Activated T-helper 1 cell treated with anti-CD3 and anti-CD28 coated beads, Interleukin-2, amount 50 U/mL, for 16 hours (primary cell): ENCODE measurements at places on chromosomes 5 and 9.

GRCh38 chr5:132207778-132208177, 19.9 kb downstream of the P4HA2 start:
- no peak for DNase-seq

DNA sequence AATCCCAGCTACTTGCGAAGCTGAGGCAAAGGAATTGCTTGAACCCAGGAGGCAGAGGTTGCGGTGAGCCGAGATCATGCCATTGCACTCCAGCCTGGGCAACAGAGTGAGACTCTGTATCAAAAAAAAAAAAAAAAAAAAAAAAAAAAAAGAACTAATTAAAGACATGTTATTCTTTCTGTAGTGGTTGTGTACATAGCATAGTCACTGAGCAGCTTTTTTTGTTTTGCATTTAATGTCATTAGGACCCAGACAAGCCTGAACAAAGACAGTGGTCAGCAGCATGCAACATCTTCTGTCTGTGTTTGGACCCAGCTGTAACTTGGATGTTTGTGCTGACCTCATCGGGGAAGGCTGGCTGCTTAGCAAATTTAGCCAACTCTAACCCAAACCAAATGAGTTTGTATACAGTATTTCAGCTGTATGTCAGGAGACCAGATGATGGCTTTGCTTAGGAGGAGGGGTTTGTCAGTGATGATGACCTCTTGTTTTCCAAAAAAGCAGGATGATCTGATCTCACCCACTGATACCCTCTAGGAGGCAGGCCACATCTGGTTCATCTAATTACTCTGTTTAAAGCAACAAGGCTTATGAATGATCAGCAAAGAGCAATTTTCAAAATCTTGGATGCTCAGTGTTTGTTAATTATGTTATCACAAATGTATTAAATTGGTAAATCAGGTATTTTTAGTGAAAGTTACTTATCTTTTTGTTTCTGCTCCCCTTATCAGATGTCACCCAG, 39.5 kb downstream of the SNCAIP start:
- no peak for DNase-seq

GRCh38 chr5:130110328-130110727, 206.1 kb downstream of the CHSY3 start:
- no peak for DNase-seq

DNA sequence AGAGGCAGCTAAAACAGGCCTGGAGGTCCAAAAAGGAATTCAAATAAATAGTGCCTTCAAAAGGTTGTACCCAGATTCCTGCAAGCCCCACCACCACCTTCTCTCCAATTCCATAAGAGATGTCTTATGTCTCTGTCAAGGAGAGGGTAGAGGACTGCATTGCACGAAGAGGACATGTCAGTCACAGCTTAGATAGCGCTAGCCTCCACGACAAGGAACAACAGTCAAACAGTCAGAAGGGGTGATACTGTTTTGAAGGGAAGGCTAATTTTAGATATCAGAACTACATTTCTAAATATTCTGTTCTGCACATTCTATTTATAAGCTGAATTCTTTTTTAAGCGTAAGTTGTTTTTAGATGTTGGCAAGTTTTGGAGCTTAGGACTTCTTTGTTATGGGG, 34.2 kb downstream of the PLAC8L1 start:
- no peak for DNase-seq

DNA sequence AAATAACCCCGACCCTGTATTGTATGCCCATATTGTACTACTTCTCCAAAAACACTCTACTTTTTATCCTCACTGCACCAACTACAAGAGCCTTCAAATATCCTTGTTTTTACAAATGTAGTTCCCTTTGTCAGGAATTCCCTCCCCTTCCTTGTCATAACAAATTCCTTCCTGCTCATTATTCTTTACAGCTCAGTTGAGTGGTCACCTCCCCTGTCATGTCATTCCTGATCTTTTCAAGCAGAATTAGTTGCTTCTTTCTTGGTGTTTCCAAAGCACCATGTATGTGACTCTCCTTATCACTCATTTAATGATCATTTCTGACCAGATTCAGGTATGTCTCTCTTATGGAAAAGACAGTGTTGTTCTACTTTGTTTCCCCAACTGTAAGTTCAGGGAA, 194.2 kb upstream of the SMC2 start:
- no peak for DNase-seq

DNA sequence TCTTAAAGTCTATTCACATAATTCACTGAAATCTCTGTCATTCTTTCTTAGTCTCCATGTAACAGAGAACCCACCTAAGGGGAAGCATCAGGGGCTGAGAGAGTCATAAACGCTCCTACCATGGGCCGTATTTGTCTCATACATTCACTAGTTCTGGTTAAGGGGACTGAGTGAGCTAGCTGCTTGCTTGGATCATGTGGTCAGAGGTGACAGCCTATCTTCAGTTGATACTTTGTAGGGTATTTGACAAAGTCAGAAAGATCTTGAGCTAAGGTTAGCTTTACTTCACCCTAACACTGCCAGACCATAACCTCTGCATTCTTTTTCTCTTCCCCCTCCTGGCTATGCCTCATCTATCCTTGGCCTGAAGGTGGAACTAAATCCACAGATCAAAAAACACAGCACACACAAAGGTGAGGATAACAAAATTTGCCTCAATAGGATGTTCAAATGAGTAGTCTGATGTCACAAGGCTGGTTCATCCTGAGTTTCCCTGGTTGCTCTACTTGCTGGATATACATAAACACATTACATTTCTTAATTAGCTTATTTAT, 66.5 kb downstream of the MARCHF3 start:
- DNase-seq, result no peak

DNA sequence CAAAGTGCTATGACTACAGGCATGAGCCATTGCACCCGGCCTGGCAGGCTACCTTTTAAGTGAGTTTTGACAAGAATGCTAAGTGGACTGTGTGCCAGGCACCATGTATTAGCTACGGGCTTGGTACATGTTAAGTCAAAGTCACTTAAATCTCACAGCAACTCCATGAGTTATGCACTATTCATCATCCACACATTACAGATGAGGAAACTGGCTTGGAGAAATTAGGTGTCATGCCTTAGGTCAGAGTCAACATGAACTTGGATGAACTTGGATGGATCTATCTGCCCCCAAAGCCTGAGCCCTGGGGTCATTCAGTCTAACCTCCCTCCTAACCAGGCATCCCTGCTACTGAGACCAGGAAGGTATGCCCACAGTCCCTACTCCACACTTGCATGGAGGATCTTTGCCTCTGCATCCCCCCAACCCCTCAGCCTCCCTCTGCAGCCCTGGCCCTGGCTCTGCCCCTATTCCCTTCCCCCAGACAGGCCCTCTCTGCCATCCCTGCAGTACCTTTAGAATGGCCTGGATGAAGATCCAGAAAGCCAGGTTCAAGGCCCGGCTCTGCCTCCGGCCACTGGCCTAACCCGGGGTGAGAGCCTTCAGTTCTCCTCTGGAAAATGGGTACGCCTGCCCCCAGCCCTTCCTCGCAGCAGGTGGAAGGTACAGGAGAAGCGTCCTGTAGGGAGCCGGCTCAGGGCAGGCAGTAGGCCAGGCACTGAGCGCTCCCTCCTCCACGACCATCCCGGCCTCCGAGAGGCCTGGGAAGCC, 685 bp upstream of the ADGRD2 start:
- DNase-seq, result no peak

- DNase-seq, result no peak
These were observed 50.8 kb downstream of the AQP7 start for GRCh38 chr9:33351547-33351946.

DNA sequence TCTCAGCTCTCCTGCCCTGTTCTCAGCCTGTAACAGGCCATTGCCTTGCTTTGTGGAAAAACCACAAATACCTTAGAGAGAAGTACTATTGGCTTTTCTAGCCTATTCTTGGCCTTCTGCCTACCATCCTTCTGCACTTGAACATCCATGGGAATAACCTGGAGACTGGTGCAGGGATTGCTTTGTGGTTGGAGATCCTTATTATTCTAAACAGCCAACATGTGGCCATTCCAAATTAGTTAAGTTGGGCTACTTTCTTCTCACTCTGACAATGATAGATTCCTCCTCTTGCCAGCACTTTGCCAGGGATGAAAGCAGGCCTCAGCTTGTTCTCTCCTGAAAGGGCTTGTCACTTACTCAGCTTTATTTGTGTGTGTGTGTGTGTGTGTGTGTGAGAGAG, 240.4 kb downstream of the GLIS3 start:
- no peak for DNase-seq

DNA sequence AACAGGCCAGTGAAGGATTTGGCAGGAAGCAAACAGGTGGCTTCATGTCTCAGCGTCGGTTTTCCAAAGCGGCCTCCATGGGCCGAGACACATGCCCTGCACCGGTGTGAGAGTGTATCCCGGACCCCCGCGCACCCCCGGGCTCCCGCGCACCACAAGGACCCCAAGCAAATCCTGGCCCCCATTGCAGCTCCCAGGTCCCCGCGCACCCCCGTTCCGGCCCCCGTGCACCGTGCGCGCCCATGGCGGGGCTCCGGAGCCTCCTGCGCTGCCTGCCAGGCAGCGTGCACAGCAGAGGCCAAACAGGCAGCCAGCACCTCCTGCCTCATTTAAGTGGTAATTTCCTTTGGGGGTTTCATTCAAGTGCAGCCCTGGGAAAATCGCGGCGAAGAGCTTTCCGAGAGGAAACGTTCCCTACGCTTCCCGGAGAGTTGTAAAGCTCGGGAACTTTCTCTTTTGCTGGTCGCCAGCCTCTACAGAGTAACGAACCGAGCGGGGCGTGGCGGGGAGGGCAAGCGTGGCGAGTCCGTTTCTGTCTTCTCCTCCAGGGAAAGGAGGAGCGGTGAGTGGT, 145.5 kb upstream of the SLC24A2 start:
- DNase-seq, result no peak

GRCh38 chr5:102713682-102714231, 41.3 kb upstream of the PAM start:
- no peak for DNase-seq

DNA sequence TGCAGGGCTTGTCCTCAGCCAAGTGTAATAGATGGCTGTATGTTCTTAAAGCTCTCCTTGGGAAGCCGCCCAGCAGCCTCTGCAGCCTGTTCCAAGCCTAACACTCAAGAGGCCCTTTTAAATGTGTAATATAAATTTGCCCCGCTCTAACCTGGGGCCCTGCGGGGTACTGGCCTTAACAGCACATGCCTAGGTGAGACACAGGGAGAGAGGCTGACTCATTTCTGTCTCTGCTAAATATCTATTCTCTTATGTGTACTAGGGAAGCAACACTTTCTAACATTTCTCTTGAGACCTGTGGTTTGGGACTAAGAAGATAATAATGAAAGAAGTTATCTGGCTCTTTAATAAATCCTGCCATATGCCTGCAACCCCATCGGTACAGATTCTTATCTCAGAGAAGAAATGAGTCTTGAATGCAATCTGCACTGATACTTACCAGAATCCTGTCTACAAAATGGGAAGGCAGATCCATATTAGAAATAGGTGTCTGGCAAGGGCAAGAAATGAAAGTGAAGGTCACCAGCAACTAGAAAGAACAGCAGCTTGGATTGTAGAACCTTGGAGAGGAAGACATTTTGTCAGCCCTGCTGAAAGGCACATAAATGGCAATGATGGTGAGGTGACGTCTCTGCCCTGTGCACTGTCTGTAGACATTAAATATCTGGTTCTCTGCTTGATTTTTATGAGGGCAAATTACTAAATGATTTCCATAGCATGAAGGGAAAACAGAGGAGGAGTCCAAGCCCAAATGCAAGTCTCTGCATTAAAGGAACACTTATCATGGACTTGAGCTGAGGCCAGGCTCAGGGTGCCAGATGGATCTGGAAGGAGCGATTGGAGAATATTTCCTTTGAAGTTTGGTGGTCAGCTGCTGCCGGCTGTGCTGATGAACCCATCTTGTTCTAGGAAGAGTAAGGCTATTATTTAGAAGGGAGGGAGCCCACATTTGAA, 14.5 kb upstream of the TGFBI start:
- DNase-seq, result no peak

GRCh38 chr5:139635606-139636206, 12.4 kb upstream of the CXXC5 start:
- DNase-seq, result no peak

- no peak for DNase-seq
These were observed 223.3 kb downstream of the DIRAS2 start for GRCh38 chr9:90419221-90419851.

DNA sequence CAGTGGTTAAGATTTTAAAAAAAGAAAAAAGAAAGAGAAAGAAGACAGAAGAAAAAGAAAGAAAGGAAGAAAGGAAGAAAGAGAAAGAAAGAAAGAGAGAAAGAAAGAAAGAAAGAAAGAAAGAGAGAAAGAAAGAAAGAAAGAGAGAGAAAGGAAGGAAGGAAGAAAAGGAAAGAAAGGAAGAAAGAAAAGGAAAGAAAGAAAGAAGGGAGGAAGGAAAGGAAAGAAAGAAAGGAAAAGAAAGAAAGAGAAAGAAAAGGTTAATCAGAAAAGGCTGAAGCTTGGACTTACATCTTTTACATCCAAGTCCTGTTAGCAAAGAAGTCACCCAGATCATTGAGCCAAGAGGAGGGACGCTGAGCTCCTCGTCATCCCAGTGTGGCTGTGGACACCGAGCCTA, 70.0 kb downstream of the IRX2 start:
- no peak for DNase-seq

- no peak for DNase-seq
These were observed 121.2 kb upstream of the MAP1B start for GRCh38 chr5:71986101-71986500.

GRCh38 chr5:35903631-35904203, 34.7 kb downstream of the CAPSL start:
- DNase-seq, result no peak

DNA sequence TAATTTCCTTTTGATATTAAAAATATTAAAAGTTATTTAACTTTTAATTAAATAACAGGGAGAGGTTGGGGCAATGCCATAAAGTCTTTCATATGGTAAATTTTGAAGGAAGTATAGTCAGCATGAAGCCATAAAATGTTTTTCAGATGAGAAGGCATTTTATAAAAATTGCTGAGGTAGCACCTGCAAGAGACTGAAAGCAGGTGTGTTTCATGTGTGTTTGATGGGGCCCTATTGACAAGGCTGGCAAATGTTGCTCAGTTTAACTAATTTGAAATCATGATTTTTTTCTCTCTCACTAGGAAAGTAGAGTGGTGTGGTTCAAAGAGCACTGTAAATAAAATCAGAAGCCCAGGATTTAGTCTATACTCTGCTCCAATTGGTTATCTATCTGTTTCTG, 805.8 kb upstream of the C9orf72 start:
- no peak for DNase-seq

GRCh38 chr9:113548221-113549041, 84.9 kb downstream of the RGS3 start:
- DNase-seq, result no peak

DNA sequence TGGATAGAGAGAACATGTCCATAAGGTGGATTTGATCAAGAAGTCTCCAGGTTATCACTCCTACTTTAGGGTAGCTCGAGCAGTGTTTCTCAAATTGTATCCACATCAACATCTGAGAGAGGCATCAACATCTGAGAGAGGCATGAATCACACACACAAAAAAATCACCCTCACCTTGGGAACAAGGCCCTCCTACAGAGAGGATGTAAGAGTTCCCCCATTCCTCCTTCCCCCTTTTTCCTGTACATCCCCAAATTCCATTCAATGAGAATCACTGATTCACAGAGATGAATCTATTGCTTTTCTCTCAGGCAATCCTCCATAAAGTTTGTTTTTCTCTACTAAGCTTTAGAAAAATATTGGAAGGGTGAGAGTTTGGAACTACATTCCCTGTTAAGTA, 233.4 kb upstream of the CDH6 start:
- no peak for DNase-seq

GRCh38 chr5:170404398-170404797, 15.2 kb upstream of the KCNMB1 start:
- DNase-seq, result no peak

GRCh38 chr9:86077276-86077675, 22.1 kb downstream of the GOLM1 start:
- no peak for DNase-seq
